ENCODE measurements at places on chromosomes 2 and 18.

GRCh38 chr2:96815326-96816126 lies 542 bp upstream of the CNNM3 start:
- DNase-seq: peak; percentile 31

GRCh38 chr2:102010902-102011301 lies 19.1 kb downstream of the IL1R2 start:
- no peak for DNase-seq

- DNase-seq: no peak
These were observed at the start of gene OTOF for GRCh38 chr2:26477911-26478253. Gene OTOF, minus strand, starts transcription at chr2:26478124.

- no peak for DNase-seq
These were observed 91.9 kb downstream of the QPCT start for GRCh38 chr2:37436323-37436722.

GRCh38 chr18:74414953-74415515 lies 42.1 kb downstream of the DIPK1C start:
- no peak for DNase-seq

GRCh38 chr2:121038031-121038430 lies 247.0 kb downstream of the TFCP2L1 start:
- no peak for DNase-seq

DNA sequence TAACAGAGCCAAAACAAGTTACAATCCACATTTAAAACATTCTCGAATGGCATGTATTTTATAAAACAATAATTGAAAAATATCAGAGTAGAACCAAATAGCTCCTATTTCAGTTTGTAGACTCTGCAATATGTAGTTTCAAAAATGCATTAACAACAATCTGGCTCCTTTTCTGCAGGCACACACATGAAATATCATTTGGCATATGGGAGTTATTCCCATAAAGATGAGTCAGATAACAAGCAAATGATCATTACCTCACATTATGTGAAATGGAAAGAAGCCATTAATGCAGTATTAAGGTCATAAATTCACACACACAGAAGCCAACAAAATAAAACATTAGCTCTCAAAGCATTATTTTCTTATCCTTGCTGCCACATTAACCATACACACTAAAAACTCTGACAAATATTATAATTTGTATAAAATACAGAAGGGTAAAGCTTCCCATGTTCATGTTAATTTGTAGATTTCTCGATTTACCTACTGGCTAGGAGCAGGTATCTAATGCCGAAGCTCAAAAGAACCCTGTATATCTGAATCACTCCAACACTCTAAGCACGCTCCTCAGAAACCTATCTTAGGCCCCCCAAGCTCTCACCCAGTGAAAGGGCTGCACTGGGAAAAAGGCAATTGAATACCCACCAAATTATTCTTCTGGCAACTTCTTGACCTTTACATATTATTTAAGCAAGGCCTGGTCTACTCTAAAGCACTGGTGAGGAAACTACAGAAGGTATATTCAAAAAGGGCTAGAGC lies 13.8 kb downstream of the NBAS start:
- DNase-seq: no peak

DNA sequence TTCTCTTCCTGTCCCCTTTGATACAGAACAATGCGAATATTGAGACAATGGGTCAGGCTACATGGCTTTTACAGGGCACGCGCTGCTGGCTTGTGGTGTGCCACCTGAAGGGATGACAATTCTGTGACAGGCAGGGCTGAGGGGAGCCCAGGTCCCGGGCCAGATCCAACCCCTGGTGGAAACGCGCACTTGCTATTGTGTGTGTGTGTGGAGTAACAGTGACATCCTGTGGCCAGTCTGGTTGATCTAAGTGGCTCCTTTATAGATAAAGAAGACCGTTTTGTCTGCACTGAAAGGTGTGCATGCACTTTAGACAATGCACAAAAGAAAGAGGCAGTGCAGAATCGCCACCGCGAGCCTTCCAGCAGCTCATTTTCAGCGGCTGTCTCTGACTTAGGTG lies 273.6 kb downstream of the HRH4 start:
- peak; percentile 7 for DNase-seq

DNA sequence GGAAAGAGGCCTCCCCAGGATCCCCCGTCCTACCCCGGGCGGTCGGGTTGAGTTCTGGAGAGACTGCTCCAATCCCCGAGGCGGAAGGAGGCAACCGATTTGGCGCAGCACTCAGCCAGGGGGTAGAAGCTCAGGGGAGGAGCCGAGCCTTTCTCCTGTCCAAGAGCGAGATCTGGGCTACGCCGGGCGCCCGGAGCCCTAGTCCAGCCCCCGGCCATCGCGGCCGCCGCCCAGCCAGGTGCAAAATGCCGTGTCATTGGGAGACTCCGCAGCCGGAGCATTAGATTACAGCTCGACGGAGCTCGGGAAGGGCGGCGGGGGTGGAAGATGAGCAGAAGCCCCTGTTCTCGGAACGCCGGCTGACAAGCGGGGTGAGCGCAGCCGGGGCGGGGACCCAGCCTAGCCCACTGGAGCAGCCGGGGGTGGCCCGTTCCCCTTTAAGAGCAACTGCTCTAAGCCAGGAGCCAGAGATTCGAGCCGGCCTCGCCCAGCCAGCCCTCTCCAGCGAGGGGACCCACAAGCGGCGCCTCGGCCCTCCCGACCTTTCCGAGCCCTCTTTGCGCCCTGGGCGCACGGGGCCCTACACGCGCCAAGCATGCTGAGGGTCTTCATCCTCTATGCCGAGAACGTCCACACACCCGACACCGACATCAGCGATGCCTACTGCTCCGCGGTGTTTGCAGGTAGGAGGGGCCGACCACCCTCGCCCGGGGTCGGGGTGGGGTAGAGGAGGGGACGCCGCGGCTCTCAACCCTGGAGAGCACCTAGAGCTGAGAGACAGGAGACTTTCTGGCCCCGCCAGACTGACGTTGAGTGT lies at the start of gene DYSF:
Gene DYSF (plus strand): TSS at position 158 of the 817 bp plus-strand sequence.
- DNase-seq: peak; percentile 21
